ENCODE measurements at places on chromosomes 16 and 17.

DNA sequence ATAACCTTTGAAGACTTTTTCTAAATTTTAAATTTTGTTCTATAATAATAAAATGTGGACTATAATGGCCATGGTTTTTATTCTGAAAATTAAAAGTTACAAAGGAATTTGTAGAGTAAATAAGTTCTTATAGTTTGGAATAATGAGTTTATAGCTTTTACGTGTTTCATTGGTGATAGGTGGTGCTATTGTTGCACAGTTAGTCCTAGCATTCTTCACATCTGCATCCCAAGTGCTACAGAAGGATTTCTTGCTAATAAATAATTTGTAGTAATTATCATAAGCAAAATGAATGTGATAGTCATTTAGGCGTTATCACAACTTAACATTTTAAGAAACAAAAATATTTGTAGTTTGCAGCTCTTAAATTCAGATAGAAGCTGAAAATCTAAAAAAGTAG is 67.9 kb downstream of the BCAS3 start:
- DNase-seq = no peak

DNA sequence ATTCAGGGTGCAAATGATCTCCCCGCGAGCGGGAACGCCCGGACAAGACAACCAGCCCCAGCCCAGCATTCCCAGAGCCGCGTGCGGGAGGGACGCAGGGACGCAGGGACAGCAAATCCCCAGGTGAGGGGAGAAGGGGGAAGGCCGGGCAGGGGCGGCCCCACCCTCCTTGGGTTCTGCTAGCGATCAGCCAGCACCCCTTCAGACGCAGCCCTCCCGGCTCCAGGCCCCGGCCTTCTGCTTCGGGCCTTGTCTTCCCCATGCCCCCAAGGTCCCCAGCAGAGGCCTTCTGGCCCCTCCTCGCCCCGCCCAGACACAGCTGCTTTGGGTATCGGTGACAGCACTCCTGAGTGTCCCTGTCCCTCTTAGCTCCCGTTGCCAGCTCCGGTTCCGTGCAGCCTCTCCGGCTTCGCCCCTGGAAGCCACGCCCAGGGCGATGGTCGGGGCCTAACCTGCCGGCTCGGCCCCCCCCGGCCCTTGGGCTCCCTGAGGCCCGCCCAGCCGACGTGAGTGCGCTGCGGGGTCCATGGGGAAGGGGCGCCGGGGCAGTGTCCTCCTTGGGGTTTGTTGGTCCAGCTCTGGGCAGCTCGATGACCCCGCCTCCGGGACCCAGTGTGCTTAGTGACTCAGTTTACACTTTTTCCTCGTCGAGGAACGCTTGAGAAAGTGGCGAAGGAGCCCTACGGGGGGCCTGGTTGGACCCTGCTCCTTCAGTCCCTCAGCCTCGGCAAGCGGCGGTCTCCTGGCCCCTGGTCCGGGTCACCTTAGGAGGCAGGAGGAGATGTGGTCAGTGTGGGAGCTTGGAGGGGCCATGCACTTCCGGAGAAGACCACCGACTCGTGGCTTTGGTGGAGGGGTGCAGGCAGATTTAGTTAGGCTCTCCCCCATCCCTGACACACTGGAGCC is 50.5 kb upstream of the AMZ2 start:
- DNase-seq = no peak

DNA sequence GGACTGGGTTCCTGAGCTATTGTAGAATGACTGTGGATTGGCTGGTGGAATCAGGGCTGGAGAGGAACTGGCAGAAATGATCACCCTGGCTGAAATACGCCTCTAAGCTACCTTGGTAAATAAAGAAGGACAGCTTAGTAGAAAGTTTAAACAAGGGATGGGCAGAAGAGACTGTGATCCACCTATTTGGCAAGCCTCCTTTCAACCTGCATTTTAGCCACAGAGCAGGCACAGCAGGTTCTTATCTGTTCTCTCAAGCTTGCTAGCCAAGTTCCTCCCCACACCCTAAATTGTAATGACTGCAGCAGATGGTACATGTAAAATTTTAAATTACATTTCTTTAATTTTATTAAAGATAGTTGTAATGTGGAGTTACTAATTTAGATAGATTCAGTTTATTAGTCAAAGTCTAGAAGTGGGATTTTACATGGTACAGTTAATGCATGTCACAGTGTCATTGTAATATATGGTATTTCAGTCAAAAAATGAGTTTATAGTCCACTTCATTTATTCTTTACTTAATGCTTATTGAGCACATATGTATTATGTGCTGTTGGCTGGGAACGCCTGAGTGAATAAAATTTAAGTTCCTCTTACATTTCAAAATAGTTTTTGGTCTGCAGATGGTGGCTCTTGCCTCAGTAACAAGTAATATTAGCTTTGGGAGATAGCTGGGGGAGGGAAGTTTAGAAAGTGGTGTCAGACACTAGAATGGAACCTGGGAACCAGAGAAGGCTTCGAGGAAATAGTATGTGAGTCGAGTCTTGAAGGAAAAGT is 11.2 kb downstream of the EPN2 start:
- no peak for DNase-seq

DNA sequence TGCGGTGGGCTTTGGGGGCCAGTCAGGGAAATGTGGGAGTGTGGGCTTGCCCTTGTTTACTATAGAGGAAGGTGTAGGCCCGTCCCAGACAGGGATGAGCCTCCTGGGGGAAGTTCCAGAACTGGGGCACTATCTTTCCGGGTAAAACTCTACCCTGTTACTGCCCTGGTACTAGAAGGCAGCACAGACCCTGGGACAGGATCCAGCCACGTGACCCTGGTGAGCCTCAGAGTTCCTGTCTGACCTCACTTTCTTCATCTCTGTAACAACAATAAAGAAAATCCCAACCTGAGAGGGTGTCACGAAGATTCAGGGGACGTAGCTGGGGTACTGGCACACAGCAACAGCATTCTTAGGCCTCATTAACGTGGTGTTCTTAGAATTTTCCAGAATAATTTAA is 239.6 kb upstream of the FOXF1 start:
- DNase-seq = peak; percentile 18

GRCh38 chr16:50835358-50836060 is 93.6 kb downstream of the CYLD start:
- DNase-seq = no peak

DNA sequence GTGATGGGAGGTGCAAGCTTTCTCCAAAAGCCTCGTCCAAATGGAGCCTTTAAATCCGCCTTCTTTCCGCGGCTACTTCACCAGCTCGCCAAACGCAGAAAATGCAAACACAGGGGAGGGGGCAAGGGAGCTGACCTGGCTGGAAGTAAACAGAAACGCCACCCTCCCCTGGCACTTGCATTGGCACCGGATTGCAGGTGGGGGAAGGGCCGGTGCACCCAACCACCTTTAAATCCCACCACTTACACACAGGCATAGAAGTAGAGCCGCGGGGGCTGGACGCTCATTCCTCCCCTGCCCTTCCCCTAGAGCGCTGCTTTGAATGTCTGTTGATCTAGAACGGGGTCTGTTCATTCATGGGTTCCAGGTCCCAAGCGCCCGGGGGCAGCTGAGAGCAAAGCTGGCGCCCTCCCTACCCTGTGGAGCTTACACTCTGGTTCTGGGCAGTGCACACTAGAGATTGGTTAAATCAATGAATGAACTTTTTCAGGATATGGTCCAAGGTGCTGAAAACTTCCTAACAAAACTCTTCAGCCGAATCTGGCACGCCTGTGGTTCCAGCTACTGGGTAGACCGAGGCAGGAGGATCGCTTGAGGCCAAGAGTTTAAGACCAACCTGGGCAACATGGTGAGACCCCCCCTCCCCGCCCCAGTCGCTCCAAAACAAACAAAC is 920 bp upstream of the ZCCHC14 start:
- no peak for DNase-seq

DNA sequence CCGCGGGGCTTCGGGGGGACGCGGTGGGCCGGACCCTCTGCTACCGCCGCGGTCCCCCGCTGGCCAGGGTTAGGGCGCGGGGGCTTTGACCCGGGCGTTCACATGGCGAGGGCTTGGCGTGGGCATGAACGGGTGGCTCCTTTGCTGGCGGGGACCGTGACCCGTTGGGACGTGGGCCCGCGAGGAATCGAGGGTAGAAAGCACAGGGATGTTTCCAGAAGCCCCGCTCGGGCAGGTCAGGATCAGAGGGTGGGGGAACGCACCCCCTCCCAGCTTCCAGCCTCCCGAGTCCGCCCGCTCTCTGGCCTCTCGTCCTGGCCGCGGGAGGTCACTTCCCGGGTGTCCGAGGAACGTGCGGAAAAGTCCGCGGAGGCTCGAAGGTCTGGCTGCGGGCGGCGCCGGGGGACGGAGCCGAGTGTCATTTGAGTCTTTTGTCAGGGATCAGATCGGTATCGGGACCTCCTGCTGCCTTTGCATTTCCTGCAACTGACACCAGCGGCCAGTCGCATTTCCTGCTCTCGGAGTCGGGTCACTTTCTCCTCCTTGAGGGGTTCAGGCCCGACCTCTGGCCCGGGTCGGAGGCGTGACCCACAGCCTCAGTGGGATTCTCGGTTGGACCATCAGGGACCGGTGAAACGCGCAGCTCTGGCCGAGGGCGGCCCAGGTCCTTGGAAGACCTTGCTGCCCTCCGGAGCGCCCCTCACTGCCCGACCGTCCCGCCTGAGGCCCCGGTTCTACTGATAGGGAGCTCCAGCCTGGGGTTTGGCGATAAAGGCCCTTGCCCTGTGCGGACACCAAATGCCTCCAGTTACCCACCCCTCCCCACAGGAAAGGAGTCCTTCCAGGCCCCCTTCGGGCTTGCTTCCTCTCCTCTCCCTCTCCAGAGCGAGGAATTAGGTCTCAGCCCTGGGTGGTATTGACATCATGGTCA is 702 bp upstream of the WNT3 start:
- DNase-seq = peak; percentile 19

DNA sequence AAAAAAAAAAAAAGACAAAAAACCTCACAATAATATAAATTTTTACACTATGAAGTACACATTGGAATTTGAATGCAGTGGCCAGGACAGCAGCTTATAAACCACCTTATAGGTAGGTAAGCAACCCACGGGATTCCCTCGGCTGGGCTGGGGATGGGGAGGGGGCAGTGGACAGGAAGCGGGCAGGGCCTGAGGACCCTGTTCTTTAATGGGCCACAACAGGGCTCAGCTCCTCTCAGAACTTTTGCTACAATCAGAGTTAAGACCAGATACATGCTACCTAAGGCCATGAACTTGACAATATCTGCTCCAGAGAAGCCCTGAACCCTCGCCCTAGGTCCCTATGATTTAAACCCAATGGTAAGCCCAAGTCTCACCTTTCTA is 25.1 kb downstream of the STAT5A start:
- DNase-seq = no peak

GRCh38 chr16:79988721-79989220 is 388.2 kb upstream of the MAF start:
- no peak for DNase-seq

DNA sequence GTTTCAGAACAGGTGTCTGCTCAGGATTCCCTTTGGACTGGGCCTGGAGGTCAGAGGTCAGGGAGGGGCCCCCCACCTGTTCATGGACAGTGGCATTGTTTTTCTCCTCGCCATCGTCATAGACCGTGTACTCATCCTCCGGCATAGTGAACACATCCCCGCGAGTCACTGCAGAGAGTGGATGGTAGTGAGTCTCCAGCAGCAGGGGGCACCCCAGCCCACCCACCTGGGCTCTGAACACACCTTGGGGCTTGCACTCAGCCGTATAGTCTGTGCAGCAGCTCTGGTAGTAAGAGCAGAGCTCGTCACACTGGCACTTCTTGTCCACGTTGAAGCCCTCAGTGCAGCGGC is 448 bp downstream of the VTN start:
- no peak for DNase-seq

GRCh38 chr17:10120749-10121148 is 77.7 kb downstream of the GAS7 start:
- peak; percentile 61 for DNase-seq

DNA sequence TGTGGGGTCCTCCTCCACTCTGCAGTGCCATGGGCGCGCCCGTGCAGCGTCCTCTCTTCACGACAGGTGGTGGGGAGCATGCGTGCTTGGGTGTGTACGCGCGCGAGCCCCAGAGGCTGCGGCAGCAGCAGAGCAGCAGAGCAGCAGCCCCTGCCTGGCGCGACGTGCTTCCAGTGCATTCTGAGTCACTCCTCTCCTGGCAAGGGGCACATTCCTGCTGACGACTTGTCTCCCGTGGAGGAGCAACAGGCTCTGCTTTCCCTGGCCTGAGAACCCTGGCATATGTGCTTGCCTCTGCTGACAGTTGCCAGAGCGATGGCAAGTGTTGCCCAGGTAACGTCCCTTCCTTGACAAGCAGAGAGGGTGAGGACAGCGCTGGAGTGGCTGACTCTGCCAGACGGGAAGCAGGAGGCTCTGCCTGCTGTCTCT is 133.8 kb upstream of the PLCG2 start:
- peak; percentile 95 for DNase-seq

DNA sequence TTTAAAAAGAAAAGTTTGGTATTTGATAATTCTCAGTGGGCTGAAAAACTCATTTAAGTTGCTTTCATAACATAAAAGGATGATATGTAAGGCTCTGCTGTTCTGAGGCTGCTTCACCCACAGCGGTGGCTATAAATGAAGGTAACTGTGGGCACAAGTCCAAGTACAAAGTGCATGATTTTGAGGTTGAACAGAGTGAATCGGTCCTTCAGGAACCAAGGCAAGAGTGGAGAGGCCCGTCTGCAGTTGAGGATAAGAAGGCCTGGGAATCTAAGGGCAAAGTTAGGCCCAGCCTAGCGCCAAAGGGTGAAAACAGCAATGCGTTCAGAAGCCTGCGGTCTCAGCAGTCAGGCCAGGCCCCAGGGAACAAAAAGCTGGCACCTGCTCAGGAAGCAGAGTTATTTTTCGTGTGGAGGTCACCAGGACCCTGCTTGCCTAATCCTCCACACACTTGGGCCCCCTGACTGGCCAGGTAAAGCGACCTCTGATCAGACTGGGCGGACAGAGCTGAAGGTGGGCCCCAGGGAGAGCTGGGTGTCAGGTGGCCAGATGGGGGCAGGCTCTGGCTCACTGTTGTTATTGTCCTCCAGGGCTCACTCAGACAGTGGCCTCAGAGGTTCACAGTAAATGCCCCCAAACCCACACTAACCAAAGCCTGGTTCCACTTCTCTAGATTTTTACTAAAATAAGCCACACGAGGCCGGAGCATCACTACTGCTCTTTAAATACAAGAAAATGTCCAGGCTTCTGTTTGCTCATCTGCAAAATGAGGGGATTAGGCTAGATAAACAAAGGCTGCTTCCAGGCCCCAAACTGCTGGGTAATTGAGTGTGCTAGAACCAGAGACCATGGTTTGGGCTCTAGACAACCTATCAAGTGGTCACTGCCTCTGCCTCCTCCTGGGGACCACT is 46.5 kb downstream of the TEX2 start:
- no peak for DNase-seq

- DNase-seq = peak; percentile 81
These were observed 2.3 kb downstream of the BAHCC1 start for GRCh38 chr17:81397314-81398175.
